ENCODE measurements at places on chromosomes 4 and X. TPM values are rescaled to one million over a fixed set of nuclear protein-coding genes. Genes with fewer than 3 reads are reported as not detected.
A peak's percentile ranks its signal among the peaks of the same experiment; 100 is the strongest.

The TMEM271 gene
- total RNA-seq, result not detected

GRCh38 chr4:110287130-110287529 lies 88.7 kb upstream of the ELOVL6 start:
- DNase-seq, result peak; percentile 24

DNA sequence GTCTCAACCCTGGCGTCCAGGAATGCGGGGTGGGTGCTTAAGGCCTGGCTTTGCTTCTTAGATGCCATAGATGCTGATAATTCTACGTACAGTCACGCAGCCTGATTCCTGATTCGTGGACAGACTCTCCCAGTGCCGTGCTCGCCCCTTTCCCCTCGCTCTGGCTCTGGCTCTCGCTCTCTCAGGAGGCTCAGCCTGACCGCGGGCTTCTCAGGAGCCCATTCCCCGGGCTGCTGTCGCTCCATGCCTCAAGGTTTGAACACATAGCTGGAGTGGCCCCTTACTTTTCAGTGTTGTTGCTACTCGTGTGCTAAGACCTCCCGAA lies 59.2 kb upstream of the ZC4H2 start:
- no peak for DNase-seq

The EGF gene
- total RNA-seq, result not detected

DNA sequence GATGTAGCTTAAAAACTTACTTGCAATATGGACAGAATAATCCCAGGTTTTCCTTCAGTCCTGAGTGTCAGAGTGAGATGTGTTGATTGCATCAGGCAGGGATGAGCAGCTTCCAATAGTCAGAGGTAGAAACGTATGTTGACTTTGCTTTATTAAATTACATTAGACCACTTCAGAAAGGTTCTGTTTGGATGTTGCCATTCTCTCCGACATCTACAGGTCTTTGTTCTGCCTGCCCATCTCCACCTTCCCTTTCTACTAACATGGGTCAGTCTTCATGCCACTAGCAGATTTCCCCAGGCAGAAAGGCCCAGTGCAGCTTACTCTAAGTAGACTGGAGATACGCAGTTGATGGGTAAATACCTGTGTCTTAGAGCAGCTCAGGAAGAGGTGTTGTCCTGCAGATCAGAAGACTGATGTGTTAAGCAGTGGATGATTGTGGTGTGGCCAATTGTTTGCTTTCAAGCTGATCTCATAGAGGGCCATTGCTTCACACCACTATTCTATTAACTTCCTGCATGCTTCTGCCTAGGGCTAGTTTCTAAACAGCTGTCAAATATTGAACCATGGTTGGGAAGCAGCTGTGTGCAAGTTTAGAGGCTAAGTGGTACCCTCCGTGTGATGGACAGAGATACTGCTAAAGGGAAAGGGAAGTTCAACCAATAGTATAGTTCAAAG lies 1.8 kb downstream of the FRMPD4 start:
- DNase-seq, result no peak

The SCARB2 gene
- 22.3 TPM for total RNA-seq

Data from activated CD4-positive, alpha-beta memory T cell treated with anti-CD3 and anti-CD28 coated beads, Interleukin-2, amount 10 ng/mL, durations not matched to agents 7 days and 5 days (primary cell).